ENCODE measurements at places on chromosomes 1 and 21.

- no peaks in the 10 kb centered on the region for H3K36me3 ChIP-seq
- no peaks in the 10 kb centered on the region for H3K4me1 ChIP-seq
- no peak overlapping the region for H3K27ac ChIP-seq
- no peak for DNase-seq
- H3K4me3 ChIP-seq = no peak overlapping the region
- no peaks in the 10 kb centered on the region for H3K27me3 ChIP-seq
Measured at GRCh38 chr1:21350202-21350885, 60.1 kb upstream of the ECE1 start.

DNA sequence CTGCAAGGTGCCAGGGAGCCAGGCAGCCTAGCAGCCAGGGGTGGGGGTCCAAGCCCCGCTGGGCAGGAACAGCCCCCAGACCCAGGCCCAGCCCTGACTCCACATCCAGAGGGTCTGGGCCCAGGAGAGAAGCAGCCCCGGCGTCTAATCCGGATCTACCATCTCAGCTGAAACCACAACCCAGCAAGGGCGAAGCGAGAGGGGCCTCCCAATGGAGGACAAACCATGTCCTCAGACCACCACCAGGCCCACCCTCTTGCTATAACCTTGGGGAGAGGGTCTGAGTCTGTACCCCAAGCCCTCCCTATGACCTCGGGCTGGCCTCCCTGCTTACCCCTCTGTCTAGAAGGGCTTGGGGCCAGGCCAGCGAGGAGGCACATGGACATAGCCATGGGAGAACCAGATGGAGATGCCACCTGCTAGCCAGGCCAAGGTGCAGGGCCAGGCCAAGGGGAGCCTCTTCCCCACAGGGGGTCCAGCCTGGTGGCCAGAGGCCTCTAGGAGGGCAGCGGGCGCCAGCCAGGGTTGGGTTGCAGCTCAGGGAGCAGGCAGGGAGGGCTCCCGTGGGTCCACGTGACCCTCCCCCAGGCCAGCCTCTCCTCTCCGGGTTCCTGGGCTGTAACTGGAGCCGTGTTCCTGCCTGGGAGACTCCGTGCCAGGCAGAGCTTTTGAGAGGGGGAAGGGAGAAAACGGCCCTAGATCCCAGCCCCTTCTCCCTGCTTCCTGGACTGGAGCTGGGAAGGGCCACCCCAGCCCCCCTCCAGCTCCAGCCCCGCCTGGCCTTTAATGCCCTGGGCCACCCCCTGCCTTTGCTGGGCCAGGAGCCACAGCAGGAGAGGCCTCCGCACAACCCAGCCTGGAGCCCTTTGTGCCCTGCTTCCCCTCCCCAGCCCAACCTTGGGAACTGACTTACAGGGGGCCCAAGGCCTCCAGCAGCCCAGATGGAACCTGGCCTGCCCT is 2.5 kb downstream of the WNT9A start:
- no peak overlapping the region for H3K4me3 ChIP-seq
- H3K27ac ChIP-seq = no peak overlapping the region
- H3K27me3 ChIP-seq = peaks cover 22% of the 10 kb centered on the region

GRCh38 chr1:39827201-39827600 is 38.5 kb upstream of the BMP8B start:
- no peak overlapping the region for H3K4me3 ChIP-seq
- H3K27me3 ChIP-seq = no peaks in the 10 kb centered on the region
- DNase-seq = no peak
- peaks cover 15% of the 10 kb centered on the region for H3K4me1 ChIP-seq
- H3K36me3 ChIP-seq = no peaks in the 10 kb centered on the region

DNA sequence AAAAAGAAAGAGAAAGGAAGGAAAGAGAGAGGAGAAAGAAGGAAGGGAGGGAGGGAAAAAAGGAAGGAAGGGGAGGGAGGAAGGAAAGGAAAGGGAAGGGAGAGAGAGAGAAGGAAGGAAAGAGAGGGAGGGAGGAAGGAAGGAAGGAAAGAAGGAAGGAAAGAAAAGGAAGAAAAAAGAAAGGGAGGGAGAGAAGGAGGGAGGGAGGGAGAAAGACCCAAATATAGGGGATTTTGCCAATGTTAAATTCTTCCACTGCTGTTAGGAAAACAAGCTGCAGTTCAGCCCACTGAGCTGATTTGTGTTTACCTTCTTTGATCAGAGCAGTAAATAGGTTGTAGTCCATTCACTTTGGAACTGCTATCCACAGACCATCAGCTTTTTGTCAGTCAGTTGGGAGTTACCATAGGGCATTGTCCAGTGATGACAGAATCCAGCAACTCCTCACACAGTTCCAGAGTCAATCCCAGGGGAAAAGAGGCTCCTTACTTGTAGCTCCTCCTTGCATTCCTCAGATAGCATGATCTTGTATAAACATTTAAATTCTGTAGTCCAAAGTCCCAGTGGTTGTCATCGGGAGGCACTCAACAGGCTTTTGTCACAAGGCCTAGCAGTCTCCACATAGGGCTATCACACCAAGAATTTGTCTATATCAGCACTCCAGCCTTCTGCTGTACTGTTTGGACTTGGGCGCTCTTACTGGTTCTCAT is 13.5 kb upstream of the PPP1R8 start:
- no peaks in the 10 kb centered on the region for H3K36me3 ChIP-seq
- no peak for DNase-seq
- no peaks in the 10 kb centered on the region for H3K4me1 ChIP-seq
- H3K27ac ChIP-seq = no peak overlapping the region
- H3K27me3 ChIP-seq = no peaks in the 10 kb centered on the region
- H3K4me3 ChIP-seq = no peak overlapping the region

GRCh38 chr1:61898658-61899057 is 156.4 kb downstream of the PATJ start:
- H3K27me3 ChIP-seq = no peaks in the 10 kb centered on the region
- no peak overlapping the region for H3K4me3 ChIP-seq

DNA sequence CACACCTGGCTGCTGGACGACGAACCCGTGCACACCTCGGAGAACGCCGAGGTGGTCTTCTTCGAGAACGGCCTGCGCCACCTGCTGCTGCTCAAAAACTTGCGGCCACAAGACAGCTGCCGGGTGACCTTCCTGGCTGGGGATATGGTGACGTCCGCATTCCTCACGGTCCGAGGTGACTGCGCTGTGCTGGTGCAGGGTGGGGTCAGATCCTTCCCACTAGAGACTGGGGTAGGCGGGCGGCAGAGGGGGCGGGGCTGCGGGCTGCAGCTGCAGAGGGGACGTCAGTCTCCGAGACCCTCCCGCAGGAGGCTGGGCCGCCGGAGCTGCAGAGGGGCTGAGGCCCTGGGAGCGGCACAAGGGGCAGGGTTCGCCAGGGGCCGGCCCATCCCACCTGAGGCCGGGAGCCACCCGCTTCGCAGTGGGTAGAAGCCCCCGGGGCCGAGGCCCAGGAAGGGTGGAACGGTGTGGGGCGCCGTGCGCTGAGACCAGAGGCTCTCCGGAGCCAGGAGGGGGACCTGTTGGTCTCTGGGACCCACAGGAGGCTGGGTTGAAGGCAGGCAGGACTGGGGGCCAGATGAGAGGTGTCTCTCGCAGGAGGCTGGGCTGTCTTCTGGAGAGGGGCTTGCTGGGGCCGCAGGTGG is 90.6 kb downstream of the TRIM11 start:
- H3K4me3 ChIP-seq = no peak overlapping the region
- peaks cover 20% of the 10 kb centered on the region for H3K36me3 ChIP-seq
- no peaks in the 10 kb centered on the region for H3K27me3 ChIP-seq
- DNase-seq = no peak
- no peak overlapping the region for H3K27ac ChIP-seq

DNA sequence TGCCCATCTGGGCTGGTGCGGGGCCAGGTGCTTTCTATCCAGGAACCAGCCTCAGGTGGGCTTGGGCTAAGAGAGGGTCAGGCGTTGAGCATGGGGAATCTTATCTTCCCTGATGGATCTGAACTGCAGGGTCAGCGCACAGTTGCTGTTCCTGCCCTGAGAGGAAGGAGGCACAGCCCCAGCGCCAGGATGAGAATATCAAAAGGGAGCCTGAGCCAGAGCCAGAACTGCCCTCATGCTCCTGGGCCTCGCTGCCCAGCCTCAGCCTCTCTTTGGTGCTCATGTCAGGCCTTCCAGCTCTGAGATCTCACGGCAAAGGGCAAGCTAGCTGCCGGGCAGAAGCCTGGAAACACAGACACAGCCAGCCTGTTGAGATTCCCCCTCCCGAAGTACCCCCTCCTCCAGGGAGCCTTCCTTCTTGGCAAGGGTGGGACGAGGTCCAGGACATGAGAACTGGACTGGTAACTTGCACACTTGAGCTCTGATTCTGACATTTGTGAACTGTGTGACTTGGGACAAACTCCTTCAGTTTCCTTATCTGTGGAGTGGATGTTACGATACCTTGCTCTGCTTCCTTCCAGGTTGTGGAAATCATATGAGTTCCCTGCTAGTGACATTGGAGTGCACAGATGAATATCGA is 1.2 kb upstream of the LAD1 start:
- DNase-seq = no peak
- peaks cover 8% of the 10 kb centered on the region for H3K27me3 ChIP-seq
- no peaks in the 10 kb centered on the region for H3K36me3 ChIP-seq
- H3K4me1 ChIP-seq = peaks cover 20% of the 10 kb centered on the region

- peaks cover 65% of the 10 kb centered on the region for H3K4me1 ChIP-seq
- H3K27ac ChIP-seq = no peak overlapping the region
- no peak for DNase-seq
- no peak overlapping the region for H3K4me3 ChIP-seq
Measured at GRCh38 chr1:162233066-162233465, 143.6 kb downstream of the SPATA46 start.

GRCh38 chr1:57671750-57672149 is 247.9 kb upstream of the DAB1 start:
- no peaks in the 10 kb centered on the region for H3K4me1 ChIP-seq
- DNase-seq = no peak
- peaks cover 30% of the 10 kb centered on the region for H3K27me3 ChIP-seq
- no peak overlapping the region for H3K27ac ChIP-seq

DNA sequence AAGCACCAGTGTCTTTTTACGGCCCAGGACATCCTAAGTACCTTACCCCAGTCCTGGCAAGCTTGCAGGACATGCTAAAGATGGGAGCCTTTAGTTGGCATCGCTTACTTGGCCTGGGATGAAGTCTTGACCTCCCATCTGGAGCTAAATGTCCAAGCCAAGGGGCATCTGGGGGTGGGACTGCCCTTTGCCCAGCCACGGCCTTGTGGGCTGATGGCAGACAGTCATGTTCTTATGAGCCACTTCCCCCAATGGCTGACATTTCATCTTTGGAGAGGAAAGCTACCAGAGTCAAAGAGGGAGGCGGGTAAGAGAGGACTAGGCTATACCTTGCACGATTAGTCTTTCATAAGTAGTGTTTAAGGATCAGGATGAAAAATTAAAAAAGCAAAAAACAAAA is 32.2 kb downstream of the OPTC start:
- H3K4me1 ChIP-seq = peaks cover 33% of the 10 kb centered on the region
- peaks cover 20% of the 10 kb centered on the region for H3K27me3 ChIP-seq
- no peak for DNase-seq
- H3K36me3 ChIP-seq = no peaks in the 10 kb centered on the region

- H3K36me3 ChIP-seq = no peaks in the 10 kb centered on the region
- H3K27ac ChIP-seq = no peak overlapping the region
- H3K27me3 ChIP-seq = peaks cover 20% of the 10 kb centered on the region
- DNase-seq = no peak
- peaks cover 25% of the 10 kb centered on the region for H3K4me1 ChIP-seq
Measured at GRCh38 chr1:41239988-41240610, 2.0 kb downstream of the SCMH1 start.

DNA sequence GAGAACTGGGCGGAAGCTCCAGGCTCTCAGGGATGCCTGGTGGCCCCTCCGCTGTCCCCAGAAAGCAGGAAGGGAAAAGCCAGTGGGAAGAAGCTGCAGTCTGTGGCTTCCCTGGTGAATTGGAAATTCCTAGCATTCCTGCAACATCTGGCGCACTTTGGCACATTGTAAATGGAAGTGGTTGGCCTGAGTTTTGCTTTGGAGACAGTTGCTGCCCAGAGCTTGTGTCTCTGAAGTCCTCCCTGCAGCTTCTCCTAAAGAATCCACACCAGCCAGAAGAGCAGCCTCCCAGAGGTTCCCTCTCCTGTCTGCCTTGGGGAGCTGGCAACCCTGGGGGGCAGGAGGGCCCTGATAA is 48.2 kb downstream of the ARHGEF10L start:
- H3K27ac ChIP-seq = peak overlapping the region; percentile 89
- peaks cover 41% of the 10 kb centered on the region for H3K4me1 ChIP-seq
- no peaks in the 10 kb centered on the region for H3K27me3 ChIP-seq
- H3K36me3 ChIP-seq = peaks cover 11% of the 10 kb centered on the region
- DNase-seq = peak; percentile 52

DNA sequence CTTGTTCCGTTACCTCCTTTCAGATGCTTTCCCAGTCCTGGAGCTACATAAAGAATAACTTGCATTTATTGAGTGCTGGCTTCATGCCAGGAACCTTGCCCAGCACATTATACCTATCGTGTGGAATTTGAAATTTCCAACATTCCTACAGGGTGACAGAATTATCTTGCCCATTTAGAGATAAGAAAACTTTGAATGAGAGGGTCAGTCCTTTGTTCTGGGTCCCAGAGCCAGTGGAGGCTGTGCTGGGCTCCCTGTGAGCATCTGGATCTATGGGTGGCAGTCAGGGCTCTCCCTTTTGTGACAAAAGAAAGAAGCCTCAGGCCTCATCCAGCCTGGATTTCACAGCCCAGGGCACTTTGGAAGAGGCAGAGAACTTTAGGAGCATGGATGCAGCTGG is 3.2 kb downstream of the GSTM4 start:
- H3K4me3 ChIP-seq = no peak overlapping the region
- DNase-seq = no peak
- H3K27me3 ChIP-seq = peaks cover 15% of the 10 kb centered on the region

DNA sequence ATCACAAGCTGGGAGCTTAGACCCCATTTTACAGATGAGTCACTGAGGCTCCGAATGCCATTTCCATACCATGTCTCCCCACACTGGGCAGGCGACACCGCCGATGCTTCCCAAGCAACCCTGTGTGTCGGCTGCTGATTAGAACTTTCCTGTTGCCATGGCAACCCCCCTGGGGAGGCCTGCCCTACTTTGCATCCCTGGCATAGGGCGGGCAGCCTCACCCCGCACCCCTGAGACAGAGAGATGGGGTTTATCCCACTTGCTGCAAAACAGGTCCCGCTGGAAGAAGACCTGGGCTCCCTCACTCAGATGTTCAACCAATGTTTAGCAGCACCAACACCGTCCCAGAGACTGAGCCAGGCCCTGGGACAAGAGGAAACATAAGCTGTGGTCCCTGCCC is 81.5 kb downstream of the CAMK2N1 start:
- no peak overlapping the region for H3K4me3 ChIP-seq
- H3K4me1 ChIP-seq = peaks cover 20% of the 10 kb centered on the region
- no peaks in the 10 kb centered on the region for H3K36me3 ChIP-seq
- peak; percentile 53 for DNase-seq
- H3K27me3 ChIP-seq = peaks cover 100% of the 10 kb centered on the region
- no peak overlapping the region for H3K27ac ChIP-seq

DNA sequence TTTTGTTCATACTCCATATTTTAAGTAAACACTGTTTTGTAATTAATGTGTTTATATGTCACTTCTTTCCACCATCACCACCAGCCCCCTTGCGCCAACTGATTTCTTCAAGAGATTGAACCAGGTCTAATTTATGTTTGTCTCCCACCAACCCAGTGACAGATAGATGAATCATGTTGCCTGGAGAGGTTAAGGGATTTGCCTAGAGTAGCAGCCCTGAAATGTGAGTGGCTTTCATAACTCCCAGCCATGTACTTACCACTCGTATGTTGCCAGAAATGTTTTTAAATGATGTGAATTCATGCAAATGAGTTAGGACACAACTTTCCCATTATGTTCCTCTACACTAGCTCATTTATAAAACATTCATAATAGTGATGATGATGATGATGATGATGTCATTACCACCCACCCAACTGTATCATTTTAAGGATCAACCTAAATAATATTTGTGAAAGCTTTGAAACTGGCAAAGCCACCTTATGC is 86.9 kb downstream of the LRRC8D start:
- H3K4me3 ChIP-seq = no peak overlapping the region
- peaks cover 95% of the 10 kb centered on the region for H3K4me1 ChIP-seq
- no peaks in the 10 kb centered on the region for H3K36me3 ChIP-seq
- H3K27ac ChIP-seq = peak overlapping the region; percentile 97
- DNase-seq = no peak

Data from WTC11 (cell line).